Stimulated activated CD4-positive, alpha-beta T cell treated with anti-CD3 and anti-CD28 coated beads, TNF-alpha, amount 100 ng/mL, for 4 hours (primary cell): ENCODE measurements at places on chromosomes 2 and 18.
A peak's percentile ranks its signal among the peaks of the same experiment; 100 is the strongest.

DNA sequence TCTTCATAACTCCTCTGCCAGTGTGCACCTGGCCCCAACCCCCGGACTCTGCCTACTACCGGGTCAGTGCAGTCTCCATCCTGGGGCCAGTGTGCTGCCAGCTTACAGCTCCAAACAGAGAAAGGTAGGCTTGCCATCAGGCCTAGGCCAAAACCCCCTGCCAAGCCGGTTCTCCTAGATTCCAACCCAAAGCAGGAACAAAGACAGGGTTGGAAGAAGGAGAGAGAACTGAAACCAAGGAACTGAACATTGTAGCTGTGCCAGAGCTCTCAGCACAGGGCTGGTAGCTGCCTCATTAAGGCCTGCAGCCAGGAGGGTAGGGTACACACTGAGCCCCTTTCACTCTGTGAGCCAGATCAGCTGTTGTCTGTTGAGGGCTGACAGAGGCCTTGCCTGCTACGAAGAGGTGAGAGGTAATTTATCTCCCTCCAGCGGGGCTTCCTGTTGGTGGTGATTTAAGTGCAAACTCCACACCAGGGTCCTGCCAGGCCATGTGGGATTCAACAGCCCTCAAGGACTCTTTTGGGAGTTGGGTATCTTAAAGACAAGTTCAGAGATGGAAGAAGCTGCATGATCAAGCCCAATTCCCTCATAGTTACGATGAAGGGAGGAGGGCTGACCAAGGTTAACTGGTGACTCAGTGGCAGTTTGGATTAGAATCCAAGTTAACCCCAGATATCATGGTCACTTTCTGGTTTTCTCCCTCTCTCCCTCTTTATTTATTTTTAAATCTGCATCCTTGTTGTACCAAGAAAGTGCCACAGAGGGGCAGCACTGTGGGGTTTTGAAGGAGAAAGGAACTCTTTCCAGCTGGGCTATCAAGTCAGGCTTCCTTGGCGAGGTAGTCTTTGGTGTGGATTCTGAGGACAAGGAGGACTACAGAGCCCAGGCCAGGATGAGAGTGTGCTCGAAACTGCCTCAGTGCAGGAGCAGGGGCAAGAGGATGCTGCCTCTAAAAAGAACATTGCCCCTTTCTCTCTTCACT lies 48.1 kb downstream of the CYRIA start:
- no peak for DNase-seq

- DNase-seq, result no peak
These were observed 70.6 kb upstream of the TCF7L1 start for GRCh38 chr2:85062565-85062964.

GRCh38 chr18:3804336-3804735 lies 354.4 kb downstream of the TGIF1 start:
- no peak for DNase-seq

DNA sequence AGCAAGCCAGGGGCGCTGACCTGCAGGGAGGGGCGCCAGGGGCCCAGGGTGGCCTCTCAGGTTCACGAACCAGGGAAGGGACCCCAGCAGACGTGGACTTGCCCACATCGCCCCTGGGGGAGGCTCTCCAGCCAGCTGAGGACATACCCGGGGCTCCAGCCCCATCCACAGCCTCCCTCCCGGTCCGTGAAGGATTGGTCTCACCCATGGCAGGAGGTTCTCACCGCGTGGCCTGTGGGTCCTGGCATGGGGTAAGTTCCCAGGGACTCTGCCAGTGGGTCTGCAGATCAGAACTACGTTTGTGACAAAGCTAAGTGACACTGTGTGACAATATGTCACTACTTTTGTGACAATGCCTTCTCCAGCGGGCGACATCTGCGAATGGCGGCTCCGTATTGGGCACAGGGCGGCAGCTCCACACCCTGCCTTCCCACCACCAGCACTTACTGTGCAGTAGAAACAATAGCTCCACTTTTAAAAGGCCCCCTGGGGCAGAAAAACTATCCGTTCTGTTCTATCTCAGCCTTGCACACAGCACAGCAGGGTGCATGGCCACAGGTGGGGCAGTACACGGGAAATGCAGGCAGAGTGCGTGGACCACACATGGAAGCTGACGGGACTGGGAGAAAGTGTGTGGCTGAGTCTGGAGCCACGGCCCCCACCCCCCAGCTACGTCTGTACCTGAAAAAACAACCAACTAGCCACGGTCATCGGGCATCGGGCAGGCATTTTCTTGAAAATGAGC lies 65.2 kb upstream of the CTDP1 start:
- DNase-seq, result no peak

DNA sequence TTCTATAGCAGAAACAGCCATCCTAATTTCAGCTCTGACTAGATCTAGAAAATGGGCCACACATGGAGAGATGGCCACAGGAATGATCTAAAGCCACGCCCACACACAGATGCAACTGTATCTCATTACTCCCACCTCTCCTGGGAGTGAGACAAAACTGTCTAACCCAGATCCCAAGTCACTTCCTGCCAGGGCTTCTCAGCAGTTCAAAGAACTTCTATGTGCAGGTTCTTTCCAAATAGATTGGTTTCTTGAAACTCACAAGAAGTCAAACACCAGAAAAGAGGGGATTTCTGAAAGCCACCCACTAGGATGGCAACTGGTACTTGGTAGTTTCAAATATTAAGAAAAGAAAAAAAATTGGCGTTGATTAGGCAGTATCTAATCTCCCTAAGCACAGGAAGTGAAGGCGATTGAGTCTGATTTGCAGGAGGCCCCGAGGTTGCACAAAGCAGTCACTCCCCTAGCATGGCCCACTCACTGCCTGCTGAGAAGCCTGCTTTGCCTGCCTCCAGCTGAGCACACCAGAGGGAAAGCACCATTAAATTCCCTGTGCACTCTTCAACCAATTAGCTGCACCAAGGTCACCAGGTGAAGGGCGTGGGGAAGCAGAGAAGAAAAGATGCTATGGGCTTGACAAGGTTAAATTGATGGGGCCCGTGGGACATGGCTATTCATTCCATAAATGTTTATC lies 51.1 kb downstream of the PAPOLG start:
- peak; percentile 23 for DNase-seq

GRCh38 chr2:174344716-174345461 lies 10.1 kb downstream of the SP9 start:
- DNase-seq, result no peak

DNA sequence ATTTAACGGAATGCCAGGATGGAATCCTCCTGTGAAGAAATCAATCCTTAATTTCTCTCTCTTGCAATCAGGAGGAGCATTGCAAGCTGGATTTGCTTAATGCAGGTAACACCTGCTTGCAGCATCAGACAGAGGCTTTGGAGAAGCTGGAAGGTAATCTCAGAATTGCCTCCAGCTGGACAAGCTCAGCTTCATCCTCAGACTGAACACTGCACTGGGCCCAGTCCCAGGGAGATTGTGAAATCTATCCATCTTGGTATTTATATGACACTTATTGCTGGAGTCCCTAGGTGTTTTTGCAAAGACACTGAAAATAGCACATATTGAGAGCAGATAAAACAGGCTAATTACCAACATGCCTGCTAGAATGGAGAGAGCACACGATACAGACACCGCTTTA lies 179.4 kb upstream of the SESTD1 start:
- DNase-seq, result no peak
